Thyroid gland (tissue), 4 donors: ENCODE measurements at places on chromosomes 7 and 10. TPM values are rescaled to one million over a fixed set of nuclear protein-coding genes. Genes with fewer than 3 reads are reported as not detected.

- H3K4me1 ChIP-seq, result peaks cover 18% of the 10 kb centered on the region
- no peaks in the 10 kb centered on the region for H3K27me3 ChIP-seq
- no peak overlapping the region for H3K4me3 ChIP-seq
- DNase-seq, result no peak
Measured at GRCh38 chr7:130865408-130866236, 131.6 kb upstream of the KLF14 start.

GRCh38 chr7:1948887-1949680 is 279.0 kb downstream of the ELFN1 start:
- DNase-seq, result no peak
- no peak overlapping the region for H3K4me3 ChIP-seq
- H3K27ac ChIP-seq, result no peak overlapping the region
- no peaks in the 10 kb centered on the region for H3K36me3 ChIP-seq

DNA sequence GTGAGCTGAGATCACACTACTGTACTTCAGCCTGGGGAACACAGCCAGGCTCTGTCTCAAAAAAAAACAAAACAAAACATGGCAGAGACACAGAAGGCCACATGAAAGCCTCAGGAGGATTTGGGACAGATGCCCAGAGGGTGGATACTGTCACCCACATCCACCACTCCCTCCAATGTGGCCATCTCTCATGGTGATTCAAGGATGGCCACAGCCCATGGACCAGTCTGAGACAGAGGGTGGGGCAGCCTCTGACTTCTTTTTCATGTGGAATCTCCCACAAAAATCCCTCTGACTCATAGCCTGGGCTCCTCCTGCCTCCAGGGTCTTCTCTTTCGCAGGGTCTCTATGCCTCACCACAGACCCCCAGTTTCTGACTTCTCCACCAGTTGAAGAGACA is 59.0 kb upstream of the GTF2I start:
- peaks cover 18% of the 10 kb centered on the region for H3K36me3 ChIP-seq
- no peak overlapping the region for H3K4me3 ChIP-seq
- H3K27ac ChIP-seq, result peak overlapping the region; percentile 36
- H3K27me3 ChIP-seq, result no peaks in the 10 kb centered on the region
- peak; percentile 34 for DNase-seq

GRCh38 chr10:128277267-128277840 is 151.1 kb upstream of the MKI67 start:
- H3K27me3 ChIP-seq, result no peaks in the 10 kb centered on the region
- H3K4me1 ChIP-seq, result peaks cover 7% of the 10 kb centered on the region
- H3K36me3 ChIP-seq, result no peaks in the 10 kb centered on the region
- DNase-seq, result no peak
- no peak overlapping the region for H3K4me3 ChIP-seq
- H3K27ac ChIP-seq, result no peak overlapping the region

- no peaks in the 10 kb centered on the region for H3K27me3 ChIP-seq
- no peaks in the 10 kb centered on the region for H3K4me1 ChIP-seq
- no peaks in the 10 kb centered on the region for H3K36me3 ChIP-seq
- DNase-seq, result no peak
- H3K4me3 ChIP-seq, result no peak overlapping the region
Measured at GRCh38 chr7:142439739-142440138, 181.9 kb upstream of the PRSS58 start.

- peak; percentile 92 for DNase-seq
- H3K27ac ChIP-seq, result peak overlapping the region; percentile 37
- H3K27me3 ChIP-seq, result no peaks in the 10 kb centered on the region
- H3K4me1 ChIP-seq, result peaks cover 34% of the 10 kb centered on the region
- no peak overlapping the region for H3K4me3 ChIP-seq
Measured at GRCh38 chr7:100582041-100582579, 3.8 kb downstream of the LRCH4 start.

- H3K4me3 ChIP-seq, result no peak overlapping the region
- peaks cover 4% of the 10 kb centered on the region for H3K4me1 ChIP-seq
- H3K36me3 ChIP-seq, result no peaks in the 10 kb centered on the region
- H3K27ac ChIP-seq, result no peak overlapping the region
- no peaks in the 10 kb centered on the region for H3K27me3 ChIP-seq
Measured at GRCh38 chr7:90625562-90625961, 29.4 kb downstream of the CDK14 start.

DNA sequence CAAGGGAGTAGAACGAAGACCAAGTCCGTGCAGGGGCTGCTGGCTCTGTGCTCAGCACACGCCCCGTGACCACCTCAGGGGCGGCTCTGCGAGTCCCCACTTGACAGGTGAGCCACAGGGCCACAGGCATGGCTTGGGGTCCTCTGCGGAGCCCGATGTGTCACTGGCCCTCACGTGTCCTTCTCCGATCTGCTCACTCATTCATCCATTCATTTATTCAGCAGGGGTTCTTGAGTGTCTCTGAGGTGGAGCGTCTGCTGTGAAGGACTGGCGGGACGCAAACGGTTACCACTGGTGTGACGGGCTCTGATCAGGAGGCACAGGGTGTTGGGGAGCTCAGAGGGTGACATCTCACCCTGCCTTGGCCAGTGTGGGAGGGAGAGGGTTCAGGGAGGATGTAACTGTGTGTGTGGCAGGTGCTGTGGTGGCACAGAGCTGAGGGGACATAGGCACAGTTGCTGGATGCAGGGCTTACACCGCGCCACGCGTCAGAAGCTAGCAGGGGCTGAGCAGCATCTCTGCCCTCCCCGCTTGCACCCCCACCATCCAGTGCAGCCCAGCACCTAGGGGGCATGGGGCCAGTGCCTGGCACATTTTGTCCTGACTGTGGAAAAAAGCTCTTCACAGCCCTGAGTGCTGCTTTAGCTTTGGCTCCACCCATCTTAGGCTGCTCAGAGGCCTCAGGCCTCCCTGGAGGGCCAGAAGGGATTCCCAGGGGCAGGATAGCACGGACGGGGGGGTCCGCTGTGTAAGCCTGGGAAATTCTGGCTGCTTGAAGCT is 116.8 kb downstream of the LHPP start:
- no peak overlapping the region for H3K4me3 ChIP-seq
- H3K27me3 ChIP-seq, result no peaks in the 10 kb centered on the region
- peak; percentile 75 for DNase-seq
- H3K36me3 ChIP-seq, result no peaks in the 10 kb centered on the region
- peaks cover 9% of the 10 kb centered on the region for H3K4me1 ChIP-seq

GRCh38 chr7:22248111-22248809 is 108.7 kb downstream of the RAPGEF5 start:
- DNase-seq, result no peak
- no peak overlapping the region for H3K27ac ChIP-seq
- H3K36me3 ChIP-seq, result no peaks in the 10 kb centered on the region
- H3K4me3 ChIP-seq, result no peak overlapping the region

- peak overlapping the region; percentile 97 for H3K27ac ChIP-seq
- no peaks in the 10 kb centered on the region for H3K36me3 ChIP-seq
- DNase-seq, result peak; percentile 73
- H3K27me3 ChIP-seq, result no peaks in the 10 kb centered on the region
- no peaks in the 10 kb centered on the region for H3K4me1 ChIP-seq
Measured at GRCh38 chr10:73096041-73096448, 621 bp downstream of the P4HA1 start.

DNA sequence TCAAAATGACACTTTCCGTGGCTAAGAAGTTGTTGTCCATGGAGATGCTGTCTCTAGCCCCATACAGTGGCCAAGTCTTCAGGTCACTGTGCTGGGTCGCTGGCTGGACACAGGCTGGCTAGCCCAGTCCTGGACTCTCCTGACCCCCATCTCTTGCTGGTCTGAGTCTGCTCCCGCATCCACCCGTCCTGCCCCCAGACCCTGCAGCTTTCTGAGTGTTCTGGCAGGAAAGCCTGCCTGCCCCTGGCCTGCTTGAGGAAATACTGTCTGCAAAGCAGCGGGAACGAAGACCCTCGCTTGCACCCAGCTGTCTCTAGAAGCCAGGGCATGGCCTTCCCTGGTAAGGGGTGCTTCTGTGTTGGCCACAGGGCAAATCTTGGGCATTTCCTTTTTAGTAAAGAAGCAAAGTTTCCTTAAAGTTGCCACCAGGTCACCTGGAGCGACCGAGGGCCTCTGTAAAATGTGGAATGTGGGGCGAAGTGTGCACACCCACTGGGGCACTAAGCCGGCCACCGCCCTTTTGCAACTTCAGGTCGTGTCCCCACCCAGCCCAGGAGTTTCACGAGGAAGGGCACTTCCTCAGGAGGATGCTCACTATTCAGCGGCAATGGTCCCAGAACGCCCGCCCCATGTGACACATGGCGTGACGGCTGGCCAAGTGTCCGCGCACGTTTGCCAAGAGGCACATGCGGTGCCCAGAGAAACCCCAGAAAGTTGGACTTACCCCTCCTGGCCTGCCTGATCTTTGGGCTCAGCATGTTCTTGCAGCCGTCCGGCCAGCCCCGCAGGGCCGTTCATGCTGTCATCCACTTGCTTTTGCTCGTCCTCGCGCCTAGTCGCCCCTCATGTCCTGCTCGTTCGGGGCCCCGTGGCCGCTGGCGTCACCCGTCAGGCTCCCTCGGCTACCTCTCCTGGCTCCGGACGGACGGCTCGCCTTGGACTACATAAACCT is 558 bp downstream of the ARHGAP22 start:
- H3K27me3 ChIP-seq, result no peaks in the 10 kb centered on the region
- DNase-seq, result peak; percentile 45
- no peak overlapping the region for H3K4me3 ChIP-seq
- peaks cover 13% of the 10 kb centered on the region for H3K4me1 ChIP-seq
- no peak overlapping the region for H3K27ac ChIP-seq
- no peaks in the 10 kb centered on the region for H3K36me3 ChIP-seq

DNA sequence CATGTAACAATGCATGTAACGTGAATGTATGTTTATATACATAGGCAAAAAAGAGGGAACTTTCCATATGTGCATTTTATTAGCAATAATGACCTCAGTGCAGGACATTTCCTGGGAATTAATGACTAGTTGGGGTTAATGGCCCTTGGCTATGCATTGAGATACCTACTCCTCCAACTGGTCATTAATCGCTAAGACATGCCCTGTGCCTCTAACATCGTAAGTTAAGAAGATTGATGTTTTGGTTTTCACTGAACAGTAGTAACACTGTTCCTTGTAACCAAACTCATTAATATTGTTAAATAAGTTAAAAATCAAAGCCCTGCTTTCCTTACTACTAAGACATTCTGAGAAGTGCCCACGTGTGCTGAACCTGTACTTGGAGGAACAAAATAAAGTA is 61.7 kb downstream of the SEMA3D start:
- H3K4me1 ChIP-seq, result no peaks in the 10 kb centered on the region
- no peak for DNase-seq
- H3K4me3 ChIP-seq, result no peak overlapping the region
- H3K36me3 ChIP-seq, result no peaks in the 10 kb centered on the region
- H3K27ac ChIP-seq, result no peak overlapping the region
- no peaks in the 10 kb centered on the region for H3K27me3 ChIP-seq

GRCh38 chr10:126131341-126131740 is 235.0 kb downstream of the FANK1 start:
- no peak for DNase-seq
- H3K27ac ChIP-seq, result no peak overlapping the region
- no peaks in the 10 kb centered on the region for H3K4me1 ChIP-seq
- no peaks in the 10 kb centered on the region for H3K27me3 ChIP-seq

GRCh38 chr10:25531457-25532061 is 356.8 kb downstream of the GPR158 start:
- H3K27me3 ChIP-seq, result no peaks in the 10 kb centered on the region
- H3K4me3 ChIP-seq, result no peak overlapping the region
- DNase-seq, result no peak

- H3K27me3 ChIP-seq, result no peaks in the 10 kb centered on the region
- no peak for DNase-seq
- H3K4me3 ChIP-seq, result no peak overlapping the region
Measured at GRCh38 chr7:50853311-50853710, 70.6 kb upstream of the GRB10 start.

- no peaks in the 10 kb centered on the region for H3K36me3 ChIP-seq
- H3K4me3 ChIP-seq, result no peak overlapping the region
- H3K27ac ChIP-seq, result no peak overlapping the region
- no peak for DNase-seq
- no peaks in the 10 kb centered on the region for H3K27me3 ChIP-seq
- H3K4me1 ChIP-seq, result no peaks in the 10 kb centered on the region
Measured at GRCh38 chr7:147539685-147540084, 1050.9 kb upstream of the C7orf33 start.

DNA sequence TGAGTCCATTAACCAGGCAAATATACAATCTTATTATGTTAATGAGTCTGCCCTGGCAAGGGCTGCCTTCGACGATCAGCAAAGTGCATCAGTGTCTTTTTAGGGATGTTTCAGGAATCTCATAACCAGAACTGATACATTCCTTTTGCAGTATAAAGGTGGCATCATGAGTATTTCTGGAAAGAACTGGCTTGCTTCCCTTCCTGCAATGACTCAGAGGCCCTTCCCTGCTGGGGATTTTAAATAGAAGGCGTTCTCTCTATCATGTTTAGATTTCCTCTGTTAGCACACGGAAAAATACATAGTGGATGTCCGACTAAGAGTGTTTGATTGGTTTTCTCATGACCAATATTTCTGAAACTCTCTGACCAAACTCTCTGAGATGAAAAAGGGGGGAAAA is 1.8 kb downstream of the NPS start:
- DNase-seq, result no peak
- no peak overlapping the region for H3K27ac ChIP-seq
- no peak overlapping the region for H3K4me3 ChIP-seq
- no peaks in the 10 kb centered on the region for H3K4me1 ChIP-seq

- no peaks in the 10 kb centered on the region for H3K4me1 ChIP-seq
- DNase-seq, result no peak
- H3K36me3 ChIP-seq, result no peaks in the 10 kb centered on the region
- no peak overlapping the region for H3K4me3 ChIP-seq
- no peak overlapping the region for H3K27ac ChIP-seq
Measured at GRCh38 chr10:78900715-78901430, 167.9 kb upstream of the ZMIZ1 start.

DNA sequence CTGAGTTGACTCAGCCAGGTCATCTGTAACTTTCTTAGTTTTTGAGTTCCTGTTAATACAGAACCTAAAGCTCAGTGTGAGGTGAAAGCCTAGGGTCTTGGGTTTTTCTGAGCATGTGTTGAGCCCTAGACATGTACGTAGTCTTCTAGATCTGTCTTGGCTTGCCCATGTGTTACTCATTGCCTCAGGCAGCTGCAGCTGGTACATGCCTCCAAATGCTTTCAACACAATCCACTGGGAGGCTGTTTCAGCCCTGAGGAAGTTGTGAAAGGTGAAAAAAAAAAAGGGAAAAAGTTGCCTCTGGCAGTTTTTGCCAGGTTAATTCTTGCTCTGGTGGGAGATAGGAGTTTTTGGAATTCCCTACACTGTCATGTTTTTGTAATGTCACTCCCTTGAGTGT is 134.6 kb downstream of the RNF216 start:
- no peak overlapping the region for H3K27ac ChIP-seq
- H3K4me1 ChIP-seq, result no peaks in the 10 kb centered on the region
- no peak for DNase-seq
- H3K27me3 ChIP-seq, result no peaks in the 10 kb centered on the region
- peaks cover 16% of the 10 kb centered on the region for H3K36me3 ChIP-seq

HOXA5 gene
- total RNA-seq, result 4.4 TPM

SH2D4B gene
- total RNA-seq, result not detected

PLCE1 gene
- total RNA-seq, result 15.5 TPM

THSD7A gene
- total RNA-seq, result 5.7 TPM

CAMK2G gene
- 21.2 TPM for total RNA-seq

TAS2R4 gene
- 5.0 TPM for total RNA-seq

DLX5 gene
- total RNA-seq, result 1.5 TPM

ZNF398 gene
- 29.9 TPM for total RNA-seq
